Breast epithelium (tissue), 4 donors: ENCODE measurements at places on chromosomes 4 and X. TPM values are rescaled to one million over a fixed set of nuclear protein-coding genes. Genes with fewer than 3 reads are reported as not detected.

S100P gene
- 0.29 TPM for total RNA-seq

SLC49A3 gene
- 14.4 TPM for total RNA-seq

DNA sequence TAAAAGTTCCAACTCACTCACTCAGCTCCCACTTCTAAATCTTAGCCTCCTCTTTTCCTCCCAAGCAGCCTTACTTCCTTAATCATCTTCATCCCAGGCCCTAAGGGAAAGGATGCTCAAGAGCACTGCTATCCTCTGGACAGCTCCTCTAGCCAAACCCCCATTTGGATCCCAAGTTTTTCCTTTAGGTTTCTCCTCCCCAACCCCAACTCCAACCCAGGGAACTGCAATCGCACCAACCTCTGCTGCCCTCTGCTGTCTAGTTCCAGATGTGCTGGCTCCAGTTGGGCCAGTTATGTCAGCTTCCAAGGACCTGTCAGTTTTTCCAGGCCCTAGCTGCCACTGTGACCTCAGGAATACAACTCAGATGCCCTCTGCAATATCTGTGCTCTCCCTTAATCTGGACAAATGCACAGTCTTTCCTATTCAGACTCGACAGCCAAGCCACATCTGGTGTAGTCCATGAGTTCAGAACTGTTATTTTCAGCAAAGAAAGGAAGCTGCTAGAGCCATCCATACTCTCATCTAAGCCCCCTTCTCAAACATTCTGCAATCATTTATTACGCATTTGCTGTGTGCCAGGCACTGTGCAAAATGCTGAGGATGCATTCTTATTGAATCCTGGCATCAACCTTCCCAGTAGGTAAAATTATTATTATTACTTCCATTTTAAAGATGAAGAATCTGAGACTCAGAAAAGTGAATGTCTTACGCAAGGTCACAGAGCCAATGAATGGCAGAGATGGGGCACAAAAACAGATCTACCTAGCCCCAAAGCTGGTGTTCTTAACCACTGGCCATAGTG lies 12.3 kb upstream of the XPNPEP2 start:
- no peaks in the 10 kb centered on the region for H3K4me1 ChIP-seq
- peak; percentile 24 for DNase-seq
- no peak overlapping the region for H3K27ac ChIP-seq
- no peaks in the 10 kb centered on the region for H3K36me3 ChIP-seq
- no peak overlapping the region for H3K4me3 ChIP-seq

RHOXF2 gene
- total RNA-seq, result not detected

NUP62CL gene
- total RNA-seq, result 1.3 TPM

GRCh38 chr4:77354550-77354949 lies 197.5 kb downstream of the CCNG2 start:
- no peaks in the 10 kb centered on the region for H3K27me3 ChIP-seq
- no peak overlapping the region for H3K27ac ChIP-seq
- no peak for DNase-seq
- no peak overlapping the region for H3K4me3 ChIP-seq

DNA sequence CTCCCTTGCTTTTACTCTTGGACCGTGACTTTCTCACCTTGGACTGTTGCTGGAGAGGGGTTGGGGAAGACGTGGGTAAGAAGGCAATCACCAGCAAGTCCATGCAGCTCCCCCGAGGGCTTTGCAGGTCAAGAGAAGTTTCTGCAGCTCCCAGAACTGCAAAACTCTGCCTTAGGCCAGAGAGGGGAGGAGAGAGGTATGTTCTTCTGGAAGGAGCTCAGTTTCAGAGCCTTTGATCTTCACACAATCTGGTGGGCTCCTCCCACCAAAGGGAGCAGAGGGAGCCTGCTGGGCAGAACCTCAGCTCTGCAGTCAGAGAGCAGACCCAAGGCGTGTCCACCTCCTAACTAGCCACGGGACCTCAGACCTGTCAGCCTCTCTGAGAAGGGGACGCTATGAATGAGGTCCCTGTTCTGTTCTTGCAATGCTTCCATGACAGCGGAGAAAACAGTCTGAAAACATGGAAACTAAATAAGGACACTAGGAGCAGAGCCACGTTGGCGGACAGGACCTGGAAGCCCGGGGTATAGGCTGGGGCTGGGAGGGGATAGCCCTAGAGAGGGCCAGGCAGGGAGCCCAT lies 92.8 kb downstream of the EVC2 start:
- H3K27ac ChIP-seq, result no peak overlapping the region
- no peak for DNase-seq
- H3K4me3 ChIP-seq, result no peak overlapping the region
- no peaks in the 10 kb centered on the region for H3K27me3 ChIP-seq

- no peaks in the 10 kb centered on the region for H3K27me3 ChIP-seq
- peak overlapping the region; percentile 100 for H3K27ac ChIP-seq
- peaks cover 15% of the 10 kb centered on the region for H3K4me1 ChIP-seq
Observed at GRCh38 chr4:82373486-82373815, 340 bp downstream of the HNRNPD start.
